ENCODE measurements at places on chromosomes 6 and 20.

DNA sequence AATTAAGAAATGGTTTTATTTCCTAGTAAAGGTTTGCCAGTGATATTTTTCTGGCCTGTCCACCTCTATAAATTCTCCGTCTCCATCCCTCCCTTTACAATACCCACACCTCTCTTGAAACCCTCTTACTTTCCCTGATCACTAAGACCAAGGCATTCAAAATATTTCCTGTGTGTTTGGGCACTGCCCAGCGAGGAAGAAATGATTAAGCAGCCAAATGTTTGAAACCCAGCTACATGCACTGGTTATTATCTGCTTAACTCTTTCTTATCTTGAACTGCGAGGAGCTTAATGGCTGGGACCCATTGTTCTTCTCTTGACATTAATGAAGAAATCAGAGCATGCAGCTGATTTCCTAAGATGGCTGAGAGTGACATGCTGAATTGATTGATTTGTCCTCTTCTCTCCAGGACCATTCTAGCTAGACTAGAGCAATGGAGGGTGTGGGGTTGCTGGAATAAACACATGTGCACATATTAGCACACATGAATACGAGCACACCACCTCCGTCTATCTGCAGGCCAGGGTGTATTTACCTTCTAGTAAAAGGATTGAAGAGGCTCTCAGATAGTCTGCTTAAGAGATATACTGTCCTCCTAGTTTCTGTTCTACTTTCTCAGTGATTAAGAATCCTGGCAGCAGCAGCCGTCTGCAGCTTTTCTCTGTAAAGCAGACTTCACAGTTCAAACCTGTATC is 46.1 kb upstream of the PRDM1 start:
- no peak for DNase-seq

DNA sequence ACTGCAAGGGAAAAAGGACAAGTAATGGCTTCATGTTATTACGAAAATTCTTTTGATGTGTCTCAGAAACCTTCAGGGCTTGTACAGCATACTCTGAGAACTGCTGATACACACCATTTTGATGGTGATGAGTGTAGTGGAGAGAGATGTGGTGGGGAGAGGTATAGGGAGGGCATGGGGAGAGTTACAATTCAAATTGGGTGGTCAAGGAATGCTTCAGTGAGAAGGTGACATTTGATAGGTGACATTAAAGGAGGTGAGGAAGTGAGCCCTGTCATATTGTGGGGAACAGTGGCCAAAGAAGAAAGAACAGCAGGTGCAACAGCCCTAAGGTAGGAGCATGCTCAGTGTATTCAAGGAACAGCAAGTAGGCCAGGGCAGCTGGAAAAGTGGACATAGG is 318.9 kb downstream of the CLIC5 start:
- no peak for DNase-seq

DNA sequence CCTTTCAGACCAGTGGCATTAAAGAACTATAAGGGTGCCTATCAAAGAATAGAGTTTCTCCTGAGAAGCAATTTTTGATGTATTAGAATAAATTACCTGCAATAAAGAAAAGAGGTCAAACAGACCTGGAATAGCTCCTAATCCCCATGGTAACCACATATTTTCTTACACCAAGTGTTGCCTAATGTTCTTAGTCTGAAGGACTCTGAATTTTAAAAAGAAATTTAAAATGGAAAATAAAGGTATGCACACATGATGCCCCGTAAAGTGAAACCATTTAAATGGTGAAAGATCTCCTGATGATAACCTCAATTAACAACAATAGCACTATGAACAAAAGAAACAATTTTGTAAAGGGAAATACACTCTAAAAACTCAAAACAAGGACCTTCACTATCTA is 55.1 kb upstream of the LOC128125822 start:
- no peak for DNase-seq

GRCh38 chr20:58467572-58468527 is 47.3 kb downstream of the APCDD1L start:
- no peak for DNase-seq

GRCh38 chr20:20358801-20359200 is 9.1 kb upstream of the INSM1 start:
- DNase-seq: no peak

DNA sequence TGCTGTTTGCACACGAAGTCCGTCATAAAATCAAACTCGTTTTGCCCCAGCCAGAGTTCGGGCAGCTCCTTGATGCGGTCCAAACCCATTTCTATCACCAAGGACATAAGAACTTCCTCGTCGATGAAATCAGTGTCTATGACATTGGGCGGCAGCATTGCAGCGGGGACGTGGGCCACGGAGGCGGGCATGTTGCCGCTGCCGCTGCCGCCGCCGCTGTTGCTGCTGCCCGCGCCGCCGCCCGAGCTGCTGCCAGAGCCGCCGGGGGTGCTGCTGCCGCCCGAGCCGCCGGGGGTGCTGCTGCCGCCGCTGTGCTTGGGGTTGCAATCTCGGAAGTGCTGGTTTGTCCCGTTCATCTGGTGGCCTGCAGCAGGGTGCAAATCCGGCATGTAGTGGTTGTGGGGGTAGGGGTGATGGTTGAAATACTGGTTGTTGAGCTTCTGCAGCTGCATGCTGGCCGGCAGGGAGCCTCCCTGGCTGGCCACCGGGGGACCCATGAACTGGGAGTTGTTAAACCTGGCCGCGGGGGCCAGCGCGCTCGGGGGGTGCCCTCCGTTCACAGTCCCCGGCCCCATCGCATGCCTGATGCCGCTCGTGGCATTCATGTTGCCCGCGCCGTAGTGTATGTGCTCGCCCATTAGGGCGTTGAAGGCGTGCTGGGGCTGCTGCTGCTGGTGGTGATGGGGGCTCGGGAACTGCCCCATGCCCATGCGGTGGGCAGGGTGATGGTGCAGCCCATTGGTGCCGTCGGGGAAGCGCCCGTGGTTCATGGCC is 1.1 kb downstream of the CITED2 start:
- peak; percentile 76 for DNase-seq

DNA sequence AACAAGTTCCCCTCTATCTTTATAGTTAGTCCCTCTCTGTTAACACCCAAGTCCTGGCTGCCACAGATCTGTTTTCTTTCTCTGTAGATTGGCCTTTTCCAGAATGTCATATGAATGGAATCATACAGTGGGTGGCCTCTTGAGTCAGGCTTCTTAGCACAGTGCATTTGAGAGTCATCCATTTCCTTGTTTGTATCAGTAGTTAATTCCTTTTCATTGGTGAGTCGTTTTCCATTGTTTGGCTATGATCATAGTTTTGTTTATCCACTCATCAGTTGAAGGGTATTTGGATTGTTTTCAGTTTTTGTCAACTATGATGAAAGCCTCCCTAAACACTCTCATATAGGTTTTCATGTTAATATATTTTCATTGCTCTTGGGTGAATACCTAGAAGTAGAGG is 248.3 kb downstream of the ARID1B start:
- DNase-seq: no peak
